ENCODE measurements at places on chromosomes 1 and 21.

GRCh38 chr1:41416552-41417334 lies 55.5 kb downstream of the FOXO6 start:
- DNase-seq = no peak

DNA sequence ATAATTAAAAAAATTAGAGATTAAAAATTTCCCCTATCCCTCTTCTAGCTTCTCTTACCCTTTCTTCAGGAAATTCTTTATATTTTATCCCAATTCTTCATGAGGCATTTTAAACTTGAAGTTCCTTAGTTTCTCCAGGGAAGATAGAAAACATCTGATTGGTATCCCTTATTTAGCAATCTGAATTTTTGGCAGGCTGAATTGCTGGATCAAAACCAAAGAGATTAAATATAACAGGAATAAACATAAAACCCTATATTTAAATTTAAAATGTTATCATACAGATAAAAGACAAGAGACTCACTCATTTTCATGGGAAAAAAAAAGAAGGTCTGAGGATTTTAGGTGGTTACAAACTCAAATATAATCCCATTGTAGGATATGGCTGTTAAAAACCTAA lies 204.2 kb downstream of the CHRM3 start:
- DNase-seq = no peak

- DNase-seq = no peak
Observed at GRCh38 chr1:18923756-18924211, 21.4 kb upstream of the ALDH4A1 start.

- DNase-seq = no peak
Observed at GRCh38 chr1:9529190-9529589, 10.1 kb upstream of the SLC25A33 start.

DNA sequence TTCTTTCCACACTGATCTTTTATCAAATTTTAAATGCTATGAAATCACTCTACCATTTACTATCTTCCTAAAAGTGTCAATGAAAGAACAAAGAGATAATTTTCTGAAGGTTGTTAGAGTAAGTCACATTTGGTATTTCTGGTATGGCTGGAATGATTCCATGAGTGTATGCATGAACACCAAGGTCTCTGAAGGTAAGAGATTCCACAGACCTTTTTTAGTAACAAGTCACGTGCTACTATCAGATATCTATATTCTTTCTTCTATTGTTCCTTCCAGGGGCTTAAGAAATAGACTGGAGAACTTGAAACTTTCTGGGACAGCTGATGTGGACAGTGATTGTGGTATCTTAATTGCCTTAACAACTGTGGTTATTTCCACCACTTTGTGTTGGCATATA lies 265.0 kb downstream of the SDCCAG8 start:
- DNase-seq = no peak

- no peak for DNase-seq
Observed at GRCh38 chr1:67787746-67788145, 45.5 kb downstream of the GNG12 start.

DNA sequence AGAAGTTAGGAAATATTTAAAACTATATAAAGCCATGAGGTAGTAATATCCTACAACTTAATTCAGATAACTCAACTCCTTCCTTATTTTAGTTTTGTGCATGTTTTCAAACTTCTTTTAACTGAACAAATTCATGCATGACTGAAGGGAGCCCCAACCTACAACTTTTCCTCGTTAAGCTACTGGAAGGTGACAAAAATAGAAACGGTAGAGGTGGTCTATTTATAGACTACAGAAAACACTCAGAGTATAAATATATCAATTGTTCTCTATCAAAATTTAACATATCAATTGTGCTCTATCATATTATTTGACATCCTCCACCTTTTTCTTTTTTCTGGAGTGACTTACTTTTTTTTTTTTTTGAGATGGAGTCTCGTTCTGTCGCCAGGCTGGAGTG lies 16.8 kb downstream of the SYNJ1 start:
- no peak for DNase-seq

- DNase-seq = no peak
Observed at GRCh38 chr1:32886828-32887414, 630 bp downstream of the HPCA start.

DNA sequence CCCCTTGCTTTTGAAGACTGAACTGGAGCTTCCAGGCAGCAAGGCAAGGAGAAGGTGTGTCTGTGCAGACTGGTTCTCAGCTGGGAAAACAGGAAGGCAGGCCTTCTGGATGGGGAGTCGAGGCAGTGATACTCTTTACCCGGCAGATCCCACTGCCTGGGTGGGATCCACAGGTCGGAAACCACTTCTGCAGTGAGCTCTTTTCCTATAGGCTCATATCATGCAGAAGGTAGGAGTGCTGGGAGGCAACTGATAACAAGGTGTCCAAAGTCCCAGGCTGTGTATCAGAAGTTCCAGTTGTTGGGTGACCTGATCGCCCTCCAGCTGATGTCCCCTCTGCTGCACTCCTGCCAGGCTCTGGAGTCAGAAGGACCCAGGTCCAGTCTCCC lies 17.1 kb downstream of the ACOT11 start:
- DNase-seq = no peak

GRCh38 chr1:51189421-51190073 lies 46.5 kb upstream of the RNF11 start:
- peak; percentile 6 for DNase-seq

- DNase-seq = no peak
Observed at GRCh38 chr1:94160811-94161210, 39.9 kb upstream of the ABCA4 start.

DNA sequence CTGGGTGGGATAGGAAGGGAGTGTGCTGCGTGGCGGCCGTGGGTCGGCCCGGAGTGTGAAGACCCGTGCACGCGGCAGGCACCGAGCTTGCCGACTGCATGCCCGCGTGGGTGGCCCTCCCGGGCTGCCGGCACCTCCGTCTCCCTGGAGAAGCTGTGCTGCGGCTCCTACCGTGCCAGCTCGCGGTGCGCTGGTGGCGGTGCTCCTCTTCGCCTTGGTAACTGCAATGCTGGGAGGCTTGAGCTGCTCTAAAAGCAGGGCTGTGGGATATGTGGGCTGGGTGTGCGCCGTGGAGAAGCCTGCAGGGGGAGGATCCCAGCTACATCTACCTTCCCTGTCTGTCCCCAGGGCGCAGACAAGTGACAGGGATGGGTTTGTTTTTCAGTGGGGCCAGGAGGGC lies 2.4 kb downstream of the GABRD start:
- no peak for DNase-seq

DNA sequence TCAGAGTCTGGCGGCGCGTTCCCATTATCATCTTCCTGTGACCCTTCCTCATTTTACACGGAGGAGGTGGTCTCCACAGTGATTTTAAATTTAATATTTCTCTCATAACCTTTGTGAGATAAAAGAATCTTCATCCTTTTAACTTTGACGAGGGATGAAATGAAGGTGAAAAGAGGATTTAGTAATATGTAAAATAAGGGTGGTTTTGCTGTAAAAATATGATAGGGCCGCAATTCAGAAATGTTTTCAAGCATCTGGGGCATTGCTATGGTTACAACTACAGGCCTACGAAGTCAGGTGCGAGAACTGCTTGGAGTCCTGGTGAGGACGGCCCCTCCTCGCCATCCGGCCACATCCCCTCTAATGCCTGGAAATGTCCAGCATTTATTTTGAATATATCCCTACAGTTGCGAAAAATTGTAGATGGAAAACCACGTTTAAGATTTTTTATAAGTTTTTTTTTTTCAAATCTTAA lies 422 bp upstream of the RSBN1 start:
- DNase-seq = no peak

DNA sequence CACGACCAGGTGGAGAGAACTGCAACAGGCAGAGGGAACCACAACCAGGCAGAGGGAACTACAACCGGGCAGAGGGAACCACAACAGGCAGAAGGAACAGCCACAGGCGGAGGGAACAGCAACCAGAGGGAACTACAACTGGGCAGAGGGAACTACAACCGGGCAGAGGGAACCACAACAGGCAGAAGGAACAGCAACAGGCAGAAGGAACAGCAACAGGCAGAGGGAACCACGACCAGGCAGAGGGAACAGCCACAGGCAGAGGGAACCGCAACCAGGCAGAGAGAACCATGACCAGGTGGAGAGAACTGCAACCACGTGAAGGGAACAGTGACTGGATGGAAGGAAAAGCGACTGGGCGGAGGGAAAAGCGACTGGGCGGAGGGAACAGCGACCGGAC lies 47.6 kb upstream of the GPR153 start:
- DNase-seq = no peak

- DNase-seq = no peak
Observed at GRCh38 chr21:44867999-44868700, 5.3 kb downstream of the PTTG1IP start.

DNA sequence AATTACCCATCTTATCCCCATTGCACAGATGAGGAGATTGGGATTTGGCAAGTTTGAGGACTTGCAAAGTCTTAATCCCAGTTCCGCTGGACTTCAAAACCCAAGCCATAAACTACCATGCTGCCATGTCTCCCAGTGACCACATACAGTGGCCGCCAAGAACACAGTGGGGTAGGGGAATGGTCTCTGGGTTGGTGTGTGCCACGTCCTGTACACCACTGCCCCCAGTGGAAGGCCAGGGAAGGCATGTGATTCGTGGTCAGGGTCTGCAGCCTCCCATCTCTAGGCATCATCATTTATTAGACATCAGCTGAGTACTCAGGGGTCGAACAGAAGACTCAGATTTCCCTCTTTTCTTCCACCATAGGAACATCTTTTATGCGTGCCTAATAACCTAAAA lies 76.0 kb downstream of the MAN1C1 start:
- DNase-seq = no peak

- DNase-seq = no peak
Observed at GRCh38 chr1:205032508-205032907, 10.5 kb upstream of the CNTN2 start.

- no peak for DNase-seq
Observed at GRCh38 chr1:16212251-16212961, at the start of gene ARHGEF19. TSS of gene ARHGEF19 (minus strand) at chr1:16212652. CDS start at chr1:16209054, 3,598 bp downstream.

All from activated CD8-positive, alpha-beta memory T cell treated with anti-CD3 and anti-CD28 coated beads for 1 hour (primary cell).